CD4-positive, alpha-beta T cell treated with Interleukin-4 for 4 hours (primary cell): ENCODE measurements at places on chromosomes 4 and X.

- DNase-seq, result no peak
Observed at GRCh38 chr4:130210864-130211263, 1114.9 kb downstream of the C4orf33 start.

GRCh38 chr4:104751468-104751867, 256.8 kb upstream of the CXXC4 start:
- DNase-seq, result no peak

DNA sequence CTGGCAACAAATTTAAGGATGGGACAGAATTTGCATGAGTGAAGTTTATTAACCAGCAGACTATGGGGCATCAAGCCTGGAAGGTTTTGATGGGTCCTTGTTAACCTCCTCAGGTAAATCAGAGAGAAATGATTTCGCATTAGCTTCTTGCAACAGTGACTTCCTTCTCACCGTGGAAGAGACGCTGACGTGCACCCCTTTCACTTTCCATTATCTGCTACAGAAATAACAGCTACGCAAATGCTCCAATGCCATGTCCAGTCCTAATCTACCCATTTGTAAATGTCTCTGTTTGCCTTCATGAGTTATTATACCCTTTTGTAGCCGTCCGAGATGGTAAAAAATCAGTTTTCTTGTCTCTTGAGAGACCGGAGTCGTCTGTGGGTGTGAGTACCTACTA, 100.3 kb downstream of the SLC34A2 start:
- DNase-seq, result no peak

GRCh38 chrX:119758731-119759247, 401 bp downstream of the SOWAHD start:
- peak; percentile 6 for DNase-seq

DNA sequence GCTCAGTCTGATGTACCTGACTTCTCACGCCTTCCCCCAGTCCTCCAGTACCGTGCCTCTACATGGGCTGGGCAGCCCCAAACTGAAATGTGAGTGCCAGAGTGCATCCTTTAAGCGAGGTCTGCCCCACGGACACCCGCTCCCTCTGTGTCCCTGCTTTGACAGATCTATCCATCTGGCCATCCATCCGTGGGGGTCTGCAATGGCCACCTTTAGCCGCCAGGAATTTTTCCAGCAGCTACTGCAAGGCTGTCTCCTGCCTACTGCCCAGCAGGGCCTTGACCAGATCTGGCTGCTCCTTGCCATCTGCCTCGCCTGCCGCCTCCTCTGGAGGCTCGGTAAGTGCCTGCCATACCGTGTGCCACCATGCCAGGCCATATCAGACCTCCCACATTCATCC, 827 bp downstream of the PORCN start:
- DNase-seq, result no peak

DNA sequence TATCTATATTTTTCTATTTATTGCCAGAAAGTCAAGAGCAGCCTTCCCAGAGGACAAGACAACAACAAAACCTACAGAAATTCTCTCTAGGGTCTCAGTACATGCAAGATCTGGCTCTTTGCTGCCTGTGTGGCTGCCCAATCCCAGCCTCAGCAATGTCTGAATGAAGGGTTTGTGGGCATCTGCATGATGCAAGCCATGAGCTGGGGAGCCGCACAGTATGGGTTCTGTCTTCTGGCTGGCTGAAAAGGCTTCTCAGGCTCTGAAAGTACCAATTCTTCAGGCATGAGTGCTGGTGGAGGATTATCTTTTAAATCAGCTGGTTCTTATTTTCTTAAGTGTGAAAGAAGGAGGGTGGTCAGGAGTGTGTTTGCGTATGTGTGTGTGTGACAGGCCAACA, 104.6 kb downstream of the PDGFRA start:
- no peak for DNase-seq

- no peak for DNase-seq
Observed at GRCh38 chrX:26788402-26788998, 572.5 kb downstream of the MAGEB5 start.

- DNase-seq, result no peak
Observed at GRCh38 chr4:147103403-147103946, 157.8 kb upstream of the TTC29 start.

DNA sequence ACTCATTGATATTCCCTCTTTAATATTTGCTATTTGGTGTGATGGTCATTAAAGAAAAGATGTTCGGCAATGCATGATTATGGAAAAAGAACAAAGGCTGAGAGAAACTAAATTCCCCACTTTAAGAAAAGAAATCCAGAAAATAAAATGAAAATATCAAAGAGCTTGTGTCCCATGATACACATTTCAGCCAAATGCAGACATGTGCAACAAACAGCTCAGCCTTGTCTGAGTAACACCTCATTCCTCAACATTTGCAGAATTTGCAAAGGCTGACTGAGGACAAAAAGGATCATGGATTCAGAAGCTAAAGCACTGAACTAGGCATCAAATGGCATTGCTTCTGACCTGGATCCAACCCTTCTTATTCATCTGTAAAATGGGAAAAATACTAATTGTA, 281.0 kb downstream of the RAB28 start:
- no peak for DNase-seq

GRCh38 chr4:53432528-53433424, 55.3 kb downstream of the FIP1L1 start:
- no peak for DNase-seq

GRCh38 chr4:40840255-40840984, 90.7 kb downstream of the NSUN7 start:
- DNase-seq, result no peak

- no peak for DNase-seq
Observed at GRCh38 chrX:31445542-31445941, 373.7 kb upstream of the FTHL17 start.

DNA sequence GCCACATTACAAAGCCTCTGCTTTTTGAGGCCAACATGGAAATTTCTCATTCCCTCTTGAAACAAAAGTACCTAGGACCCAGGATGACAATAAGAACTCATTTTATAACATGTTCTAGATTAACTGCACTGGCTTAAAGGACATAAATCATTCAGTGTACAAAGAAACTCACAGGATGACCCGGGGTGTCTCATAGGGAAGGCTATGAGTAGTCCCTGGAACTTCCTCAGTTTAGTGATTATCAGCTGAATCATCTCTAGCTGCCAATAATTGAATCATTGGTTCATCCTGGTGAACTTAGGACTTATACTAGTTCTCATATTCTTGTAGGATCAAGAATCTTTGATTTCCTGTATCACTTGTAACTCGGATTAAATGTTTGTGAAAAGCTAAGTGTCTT, 95.8 kb upstream of the WDR1 start:
- DNase-seq, result no peak

DNA sequence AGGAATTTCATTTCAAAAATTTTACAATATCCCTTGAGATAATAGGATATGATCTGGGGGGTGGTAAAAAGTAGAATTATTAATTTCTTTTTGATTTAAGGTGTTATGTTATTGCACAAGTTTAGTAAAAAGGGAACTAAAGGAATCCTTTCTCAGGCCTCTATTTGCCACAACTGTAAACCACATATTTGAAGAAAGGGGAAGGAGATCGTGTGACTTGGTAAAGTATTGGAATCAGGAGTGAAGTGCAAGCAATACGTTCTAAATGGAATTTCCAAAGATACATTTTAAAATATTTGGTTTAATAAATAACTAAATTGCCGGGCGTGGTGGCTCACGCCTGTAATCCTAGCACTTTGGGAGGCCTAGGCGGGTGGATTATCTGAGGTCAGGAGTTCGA, 35.3 kb upstream of the SCRG1 start:
- no peak for DNase-seq

DNA sequence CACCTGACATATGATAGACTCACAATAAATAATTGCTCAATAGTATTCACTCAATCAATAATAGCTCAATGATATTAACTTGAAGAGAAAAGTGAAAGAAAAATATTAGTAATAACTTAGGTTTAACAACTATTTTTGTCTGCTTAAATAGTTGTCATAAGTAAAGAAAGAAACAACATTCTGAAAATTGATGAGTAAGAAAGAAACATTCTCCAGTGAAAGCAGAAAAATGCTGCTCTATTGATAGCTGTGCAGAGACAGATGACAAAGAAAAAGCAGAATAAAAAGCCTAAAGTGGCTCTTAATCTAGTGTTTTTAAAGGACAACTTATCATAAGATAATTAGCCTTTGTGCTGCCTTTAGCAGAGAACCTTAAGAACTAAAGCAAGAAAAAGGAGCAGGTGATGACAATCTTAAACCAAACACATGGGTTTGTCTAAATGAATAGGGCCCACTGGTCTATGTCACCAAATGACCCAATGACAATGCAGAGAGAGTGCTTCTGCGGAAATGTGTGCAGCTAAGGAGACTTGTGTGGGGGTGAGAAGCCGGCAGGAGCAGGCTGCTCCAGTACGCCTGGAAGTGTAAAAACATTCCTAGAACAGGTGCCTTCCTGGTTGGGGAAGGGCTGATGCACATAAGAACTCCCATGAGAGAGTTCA, 13.2 kb downstream of the HS3ST1 start:
- DNase-seq, result no peak

DNA sequence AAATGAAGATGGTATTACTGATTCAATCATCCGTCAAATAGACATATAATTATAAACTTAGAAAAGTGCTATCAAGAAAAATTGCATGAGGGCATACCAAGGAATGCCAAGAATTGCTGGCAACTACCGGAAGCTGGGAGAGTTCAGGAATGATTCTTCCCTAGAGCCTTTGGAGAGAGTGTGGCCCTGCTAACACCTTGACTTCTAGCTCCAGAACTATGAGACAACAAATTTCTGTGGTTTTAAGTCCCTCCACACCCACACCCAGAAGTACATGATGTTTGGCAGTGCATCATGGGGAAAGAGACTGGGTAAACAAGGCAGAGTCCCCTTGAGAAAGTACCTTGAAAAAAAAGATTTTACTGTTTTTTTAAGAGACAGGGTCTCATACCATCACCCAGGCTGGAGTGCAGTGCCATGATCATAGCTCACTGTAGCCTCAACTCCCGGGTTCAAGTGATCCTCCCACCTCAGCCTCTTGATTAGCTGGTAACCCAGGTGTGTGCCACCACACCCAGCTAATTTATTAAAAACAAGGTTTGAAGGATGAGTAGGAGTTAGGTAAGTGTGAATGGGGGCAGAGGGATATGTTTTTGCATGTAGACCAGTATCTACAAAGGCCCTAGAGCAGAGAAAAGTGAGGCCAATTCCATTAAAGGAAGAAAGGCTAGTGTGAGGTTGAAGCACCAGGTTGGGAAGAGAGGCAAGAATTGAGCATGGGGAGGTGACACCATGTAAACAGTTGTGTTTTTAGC, 53.1 kb downstream of the GSX2 start:
- DNase-seq, result no peak

DNA sequence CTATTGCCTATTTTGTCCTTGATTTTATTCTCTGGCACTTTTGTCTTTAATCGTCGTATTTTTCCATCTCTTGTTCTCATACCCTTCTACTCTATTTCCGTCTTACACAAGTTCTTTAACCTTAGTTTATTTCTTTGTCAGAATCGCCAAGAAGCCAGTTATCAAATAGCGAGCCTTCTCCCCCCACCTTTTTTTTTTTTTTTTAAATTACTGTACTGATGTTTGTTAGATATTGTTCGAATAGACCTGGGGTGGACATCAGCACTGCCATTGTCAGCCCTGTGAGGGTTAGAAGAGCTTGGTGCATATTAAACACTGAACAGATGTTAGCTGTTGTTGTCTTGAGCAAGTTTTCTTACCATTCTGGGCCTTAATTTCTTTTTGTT, 1.2 kb downstream of the SPCS3 start:
- DNase-seq, result no peak

GRCh38 chrX:22021751-22022324, 10.3 kb upstream of the PHEX start:
- no peak for DNase-seq

- DNase-seq, result no peak
Observed at GRCh38 chr4:168765726-168766125, 244.3 kb downstream of the CBR4 start.

DNA sequence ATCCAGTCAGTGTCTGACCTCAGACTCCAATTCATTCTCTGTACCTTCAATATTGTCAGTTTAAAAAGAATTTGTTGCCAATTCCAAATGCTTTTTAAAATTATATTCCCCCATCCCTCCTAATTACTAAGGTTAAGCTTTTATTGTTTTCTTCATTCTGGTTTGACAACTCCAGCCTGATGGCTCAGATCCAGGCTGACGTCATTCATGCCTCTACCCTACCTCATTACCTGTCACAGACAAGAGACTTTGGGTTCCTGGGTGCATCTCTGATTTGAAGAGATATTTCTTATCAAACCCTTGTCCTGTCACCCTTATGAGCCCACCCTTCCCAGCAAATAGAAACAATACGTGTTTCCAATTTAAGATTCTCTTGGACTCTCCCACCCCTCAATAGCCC, 300.2 kb upstream of the CLNK start:
- DNase-seq, result no peak

- DNase-seq, result no peak
Observed at GRCh38 chr4:5030221-5030620, 11.0 kb upstream of the CYTL1 start.

DNA sequence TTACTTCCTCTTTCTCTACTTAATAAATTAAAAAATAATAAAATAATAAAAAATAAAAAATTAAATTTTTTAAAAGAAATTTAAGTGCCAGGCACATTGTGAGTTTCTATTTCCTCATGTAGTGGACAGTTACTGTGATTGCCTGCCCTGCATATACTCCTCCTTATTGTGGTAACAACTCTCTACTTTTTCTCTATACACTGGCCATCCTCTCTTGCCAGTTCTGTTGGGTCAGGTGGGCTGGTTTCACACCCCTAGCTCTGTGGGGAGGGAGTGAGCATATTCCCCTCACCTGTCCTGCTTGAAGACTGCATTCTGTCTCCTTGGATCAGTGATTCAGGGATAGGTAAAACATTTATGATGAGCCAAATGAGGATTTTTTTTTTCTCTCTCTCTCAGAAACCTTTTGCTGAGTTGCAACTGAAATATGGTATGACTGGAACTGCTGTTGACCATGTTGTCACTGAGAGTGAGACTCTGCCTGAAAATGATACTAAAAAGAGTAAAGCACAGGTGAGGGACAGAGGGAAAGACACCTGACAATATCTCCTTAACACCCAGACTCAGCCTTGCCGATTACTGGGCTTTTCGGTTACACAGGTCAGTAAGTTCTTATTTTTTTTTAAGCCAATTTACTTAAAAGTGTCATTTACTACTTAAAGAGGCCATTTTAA, 37.2 kb downstream of the CXXC4 start:
- no peak for DNase-seq

- DNase-seq, result peak; percentile 80
Observed at GRCh38 chr4:36244257-36245082, at the start of gene ARAP2. Gene ARAP2, minus strand, starts transcription at chr4:36244514. Its CDS starts 15,028 bp downstream, at chr4:36229486.

GRCh38 chr4:184616633-184617551, 32.4 kb downstream of the CASP3 start:
- peak; percentile 5 for DNase-seq

- DNase-seq, result no peak
Observed at GRCh38 chr4:8508266-8508665, 67.7 kb downstream of the TRMT44 start.

GRCh38 chrX:153642655-153643430, 4.2 kb upstream of the DUSP9 start:
- DNase-seq, result no peak

- DNase-seq, result no peak
Observed at GRCh38 chr4:43564591-43564990, 672.1 kb downstream of the GRXCR1 start.

GRCh38 chr4:95821867-95822266, 18.0 kb upstream of the PDHA2 start:
- DNase-seq, result no peak

- no peak for DNase-seq
Observed at GRCh38 chr4:107348188-107349050, 312.3 kb upstream of the DKK2 start.
